AG04450 (cell line): ENCODE measurements at places on chromosomes 11 and 22.
A peak's percentile ranks its signal among the peaks of the same experiment; 100 is the strongest.

GRCh38 chr22:29000641-29001040 is 61.0 kb downstream of the C22orf31 start:
- DNase-seq: no peak

DNA sequence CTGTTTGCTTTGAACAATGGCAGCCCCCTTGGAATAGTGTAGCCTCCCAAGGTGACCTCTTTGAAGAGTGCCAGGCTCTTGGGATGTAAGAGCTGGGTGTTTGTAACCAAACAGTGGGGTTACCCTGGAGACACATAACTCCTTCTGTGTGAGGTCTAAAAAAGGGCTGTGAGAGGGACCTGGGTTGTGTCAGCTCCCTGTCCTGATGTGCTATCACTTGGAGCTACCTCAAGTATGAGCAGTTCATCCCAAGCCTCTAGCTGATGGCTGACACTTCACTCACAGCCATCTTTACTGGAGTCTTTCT is 40.2 kb downstream of the TSPAN18 start:
- DNase-seq: no peak

DNA sequence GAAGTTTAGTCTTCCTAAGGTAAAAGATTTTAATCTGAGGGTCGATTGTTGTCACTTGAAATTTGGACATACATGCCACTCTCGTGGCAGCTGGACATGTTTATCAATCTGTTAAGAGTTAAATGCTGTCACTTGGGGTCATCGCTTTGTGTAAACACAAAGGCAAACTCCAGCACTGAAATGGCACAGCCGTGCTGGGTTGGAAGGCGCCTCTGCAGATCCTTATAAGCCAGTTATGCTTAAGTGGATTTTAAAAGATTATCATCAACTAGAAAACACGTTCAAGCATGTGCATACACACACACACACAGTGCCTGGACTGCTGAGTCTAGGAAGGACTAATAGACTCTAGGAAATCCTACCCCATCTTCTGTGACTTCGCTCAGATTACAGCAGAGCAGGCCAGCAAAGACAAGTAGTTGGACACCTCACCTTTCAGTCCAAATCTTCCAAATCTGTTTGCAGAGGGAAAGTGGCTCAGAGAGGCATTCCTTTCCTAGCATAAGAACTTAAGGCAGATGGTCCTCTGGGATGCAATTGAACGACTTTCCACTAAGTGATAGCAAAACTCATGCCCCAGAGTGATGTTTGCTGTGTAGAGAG is 83.7 kb downstream of the CACNG2 start:
- no peak for DNase-seq

- DNase-seq: no peak
Observed at GRCh38 chr22:45112136-45112879, 51.4 kb upstream of the NUP50 start.

GRCh38 chr11:118757876-118758399 is 33.0 kb downstream of the DDX6 start:
- DNase-seq: no peak

- DNase-seq: peak; percentile 38
Observed at GRCh38 chr11:105937331-105937730, 84.7 kb downstream of the MSANTD4 start.

GRCh38 chr22:27809700-27810608 is 8.4 kb upstream of the MN1 start:
- no peak for DNase-seq

DNA sequence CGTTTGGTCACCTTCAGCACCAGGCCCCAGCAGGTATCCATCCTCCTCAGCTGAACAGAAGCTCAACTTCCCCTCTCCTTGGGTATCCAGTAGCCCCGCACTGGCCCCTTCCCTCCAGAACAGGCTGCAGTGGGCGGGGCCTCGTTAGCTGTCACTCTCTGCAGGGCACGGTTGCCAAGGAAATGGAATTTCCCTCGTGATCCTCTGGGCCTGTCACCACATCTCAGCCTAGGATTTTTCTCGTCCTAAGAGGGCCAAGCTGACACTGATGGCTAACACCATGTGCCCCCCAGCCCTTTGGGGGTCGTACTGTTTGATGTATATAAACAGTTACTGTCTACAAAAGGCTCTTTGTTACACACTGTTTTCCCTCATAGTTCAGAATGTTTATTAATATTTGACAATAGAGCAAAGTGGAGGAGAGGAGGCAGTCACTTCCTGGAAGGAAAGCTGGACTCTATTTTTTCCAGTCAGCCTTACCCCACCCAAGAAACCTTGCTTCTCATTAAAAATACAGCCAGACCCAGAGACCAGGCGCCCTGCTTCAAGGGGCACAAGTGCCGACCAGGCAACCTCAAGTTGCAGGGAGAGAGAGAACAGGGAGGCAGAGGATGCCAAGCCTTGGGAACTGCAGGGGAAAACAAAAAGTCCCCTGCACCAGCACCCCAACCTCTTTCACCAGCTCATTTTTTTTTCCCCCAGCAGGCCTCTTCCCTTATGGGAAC is 44.5 kb downstream of the FEZ1 start:
- no peak for DNase-seq

DNA sequence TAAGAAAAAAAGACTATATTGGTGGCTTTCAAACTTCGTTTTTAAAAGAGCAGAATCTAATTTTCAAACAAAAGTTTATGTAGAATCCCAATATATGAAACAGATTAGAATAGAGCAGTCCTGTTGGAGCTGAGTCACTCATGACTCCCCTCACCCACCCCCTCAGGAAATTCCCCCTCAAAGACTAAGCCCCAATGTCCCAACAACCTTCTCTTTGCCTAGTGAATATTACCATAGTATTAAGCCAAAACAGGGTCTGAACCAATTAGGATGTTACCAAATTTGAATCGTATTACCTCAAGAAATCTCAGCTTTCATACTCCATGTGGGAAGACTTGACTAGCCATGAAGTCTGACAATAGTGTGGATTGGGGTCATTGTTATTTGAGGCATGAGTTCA is 7.8 kb upstream of the PIWIL4 start:
- no peak for DNase-seq

DNA sequence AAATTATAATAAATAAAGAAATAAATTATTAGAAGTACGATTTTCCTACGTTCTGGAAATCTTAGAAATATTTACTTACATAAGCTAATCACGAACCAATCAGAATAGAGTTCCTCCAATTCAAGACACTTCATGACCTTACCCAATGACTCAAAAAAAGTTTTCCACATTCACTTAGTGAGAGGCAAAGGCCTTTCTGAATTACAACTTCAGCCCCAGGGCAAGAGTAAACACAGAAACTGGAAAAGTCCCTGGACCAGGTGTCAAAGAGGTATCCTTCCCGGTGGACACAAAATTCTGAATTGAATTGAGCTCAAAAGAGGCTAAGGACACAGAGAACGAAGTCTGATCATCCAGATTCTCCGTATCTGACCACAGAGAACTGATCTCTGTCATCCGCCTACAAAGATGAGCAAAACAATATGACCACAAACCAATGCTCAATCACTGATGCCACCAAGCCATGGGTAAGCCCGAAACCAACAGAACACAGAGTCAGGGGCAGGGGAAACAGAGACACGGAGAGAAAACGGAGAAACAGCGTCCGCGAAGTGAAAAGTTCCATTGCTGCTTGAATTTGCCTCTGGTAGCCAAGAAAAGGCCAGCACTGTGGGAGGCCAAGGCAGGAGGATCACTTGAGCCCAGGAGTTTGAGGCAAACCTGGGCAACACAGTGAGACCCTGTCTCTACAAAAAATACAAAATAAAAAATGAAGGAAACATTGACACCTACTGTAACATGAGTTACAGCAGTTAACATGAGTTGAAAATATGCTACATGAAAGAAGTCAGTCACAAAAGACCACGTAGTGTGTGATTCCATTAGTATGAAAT is 6.8 kb downstream of the BID start:
- DNase-seq: no peak

DNA sequence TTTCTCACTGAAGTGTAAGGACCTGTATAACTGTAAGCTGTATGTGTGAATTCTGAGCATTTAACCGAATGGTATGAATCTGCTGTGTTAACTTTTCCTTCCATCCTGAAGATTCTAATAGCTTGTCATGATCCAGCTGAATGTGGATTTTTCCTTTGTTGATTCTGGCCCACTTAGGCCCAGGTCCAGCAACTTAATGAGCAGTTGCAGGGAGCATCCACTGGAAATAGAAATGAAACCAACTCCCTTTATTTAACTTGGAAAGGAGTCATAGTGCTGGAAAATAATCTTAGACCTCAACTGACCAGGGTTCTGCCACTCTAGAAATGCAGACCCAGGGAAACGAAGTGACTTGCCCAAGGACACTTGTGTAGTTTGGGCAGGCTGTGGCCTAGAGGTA is 142.3 kb upstream of the MTNR1B start:
- DNase-seq: no peak

GRCh38 chr22:30685178-30685577 is 9.5 kb upstream of the OSBP2 start:
- DNase-seq: no peak
